Right ventricle myocardium inferior (tissue), 1 donor: ENCODE measurements at places on chromosomes 5 and 9. TPM values are rescaled to one million over a fixed set of nuclear protein-coding genes. Genes with fewer than 3 reads are reported as not detected.

GRCh38 chr5:28850320-28850921, 1812.0 kb upstream of the CDH9 start:
- no peak for DNase-seq

DNA sequence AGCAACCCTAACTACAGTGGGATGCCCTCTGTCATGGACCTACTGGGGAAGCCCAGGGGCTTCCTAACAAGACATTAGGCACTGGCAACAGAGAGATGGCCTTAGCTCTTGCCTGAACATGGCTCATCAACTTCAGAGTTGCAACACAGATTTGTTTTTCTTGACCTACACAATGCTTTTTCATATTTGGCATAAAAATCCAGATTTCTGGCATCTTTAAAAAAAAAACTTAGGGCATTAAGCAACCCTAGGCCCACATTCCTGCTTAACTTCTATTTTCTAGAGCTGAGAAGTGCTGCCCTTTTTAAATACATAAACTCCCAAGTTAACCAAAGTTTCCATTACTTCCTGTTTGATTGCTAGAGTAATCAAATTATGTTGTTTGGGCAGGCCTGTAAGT, 8.0 kb downstream of the GRIA1 start:
- DNase-seq, result no peak

DNA sequence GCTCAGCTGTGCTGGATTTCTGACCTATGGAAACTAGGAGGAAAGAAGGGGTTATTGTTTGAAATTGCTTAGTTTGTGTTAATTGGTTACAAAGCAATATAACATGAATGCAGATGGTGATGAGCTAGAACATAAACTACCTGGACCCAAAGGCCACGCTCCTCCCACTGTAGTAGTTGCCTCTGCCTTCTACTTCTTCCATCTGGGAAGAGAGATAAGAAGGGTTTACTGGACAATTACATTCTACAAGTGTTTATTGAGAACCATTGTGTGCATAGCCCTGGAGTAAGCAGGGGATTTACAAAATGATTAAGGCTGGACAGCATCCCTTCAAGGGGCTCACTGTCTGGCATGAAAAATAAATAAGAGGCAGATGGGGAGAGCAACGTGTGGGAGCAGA, 355.3 kb upstream of the TRPC7 start:
- no peak for DNase-seq

DNA sequence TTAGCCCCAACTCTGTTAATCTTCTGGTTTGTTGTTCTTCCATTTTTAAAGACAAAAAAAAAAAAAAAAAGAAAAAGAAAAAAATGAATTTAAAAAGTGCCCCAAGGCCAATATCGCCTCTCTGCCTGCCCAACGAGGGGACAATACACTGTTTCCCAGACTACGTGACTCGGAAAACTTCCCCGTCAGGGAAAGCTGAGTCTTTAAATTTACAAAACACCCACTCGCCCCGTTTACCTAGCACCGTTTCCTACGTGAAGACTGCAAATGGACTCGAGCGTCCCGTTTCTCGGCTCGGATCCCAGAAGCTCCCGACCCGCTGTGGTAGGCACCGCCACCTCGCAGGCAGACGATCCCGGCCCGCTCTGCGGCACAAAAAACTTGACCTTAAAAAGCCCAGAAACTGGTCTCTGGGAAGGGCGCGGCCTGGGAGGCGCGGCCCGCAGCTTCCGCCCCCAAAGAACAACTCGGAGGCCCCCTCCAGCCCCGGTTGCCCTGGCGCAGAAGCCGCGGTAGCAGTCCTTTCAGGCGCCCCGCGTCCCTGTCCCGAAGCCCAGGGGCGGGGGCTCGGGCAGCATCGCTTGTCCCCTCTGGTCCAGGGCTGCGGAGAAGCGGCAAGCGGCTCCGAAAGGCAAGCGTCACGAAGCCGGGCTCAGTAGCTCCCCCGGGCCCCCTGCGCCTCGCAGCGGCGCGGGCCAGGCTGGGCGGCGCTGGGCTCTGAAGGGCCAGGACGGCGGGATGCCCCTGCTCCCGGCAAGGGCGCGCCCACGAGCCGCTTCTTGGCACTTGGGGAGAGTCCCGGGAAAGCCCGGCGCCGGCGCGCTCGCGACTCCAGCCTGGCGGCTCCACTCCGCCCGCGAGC, at the start of gene GCNT4:
GCNT4 (minus strand) TSS at position 367 of the 862 bp plus-strand sequence. CDS start 22,521 bp downstream, outside the sequence.
- peak; percentile 67 for DNase-seq

DNA sequence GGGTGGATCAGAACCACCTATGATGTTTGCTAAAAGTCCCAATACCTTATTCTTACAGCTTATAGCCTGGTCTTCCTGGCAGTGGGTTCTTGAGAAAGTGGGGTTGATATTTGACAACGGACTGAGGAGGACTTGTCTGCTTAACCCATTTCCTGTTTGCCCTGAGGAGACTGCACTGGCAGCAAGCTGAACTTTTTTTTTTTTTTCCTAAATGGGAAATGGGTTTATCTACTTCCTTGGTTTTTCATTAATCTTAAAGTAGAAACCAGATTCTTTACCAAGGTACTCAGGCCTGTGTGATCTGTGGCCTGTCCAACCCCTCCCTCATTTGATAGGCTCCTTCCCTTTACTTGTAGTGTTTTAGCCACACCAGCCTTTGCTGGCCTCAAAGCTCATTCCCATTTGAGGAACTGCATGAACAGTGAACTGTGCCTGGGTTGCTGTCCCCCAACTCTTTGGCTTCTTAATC, 47.1 kb downstream of the C9orf57 start:
- no peak for DNase-seq

DNA sequence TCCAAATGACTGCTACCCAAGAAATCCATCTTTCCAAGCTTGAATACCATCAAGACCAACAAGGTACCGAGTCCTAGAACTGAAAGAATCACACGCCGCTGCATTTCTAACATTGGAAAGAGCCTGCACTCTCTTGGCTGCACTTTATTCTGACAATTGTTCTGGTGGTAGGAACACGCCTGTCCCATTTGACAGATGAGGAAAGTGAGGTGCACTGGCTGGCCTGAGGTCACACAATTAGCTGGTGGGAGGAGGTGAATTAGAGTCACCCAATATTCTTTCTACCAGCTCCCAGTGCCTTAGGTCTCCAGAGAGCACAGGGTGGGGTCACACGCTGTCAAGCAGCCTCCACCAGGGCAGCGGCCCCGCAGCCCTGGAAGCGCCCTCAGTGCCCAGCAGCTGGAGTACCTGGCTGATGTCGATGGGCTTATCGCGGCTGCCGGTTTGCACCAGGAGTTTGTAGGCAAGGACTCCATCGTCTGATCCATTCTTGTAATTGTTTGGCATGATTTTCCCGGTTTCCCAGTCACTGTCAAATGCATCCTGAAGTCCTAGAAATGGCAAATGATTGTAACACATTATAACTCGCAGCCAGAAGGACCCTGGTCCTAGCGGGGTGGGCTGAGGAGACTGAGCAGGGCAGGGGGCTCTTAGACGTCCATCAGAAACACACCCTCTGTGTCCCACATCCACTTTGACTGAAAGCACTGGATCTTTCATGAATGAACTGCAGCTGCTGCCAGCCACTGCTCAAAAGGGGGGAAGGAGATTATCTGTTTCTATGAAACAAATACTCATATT, 55.1 kb downstream of the PTCH1 start:
- DNase-seq, result no peak

- DNase-seq, result no peak
Measured at GRCh38 chr9:69771775-69772418, 12.1 kb upstream of the PTAR1 start.

GRCh38 chr9:107155244-107155817, 127.7 kb upstream of the RAD23B start:
- DNase-seq, result no peak

- DNase-seq, result no peak
Measured at GRCh38 chr5:171585981-171586380, 166.5 kb downstream of the FGF18 start.

DNA sequence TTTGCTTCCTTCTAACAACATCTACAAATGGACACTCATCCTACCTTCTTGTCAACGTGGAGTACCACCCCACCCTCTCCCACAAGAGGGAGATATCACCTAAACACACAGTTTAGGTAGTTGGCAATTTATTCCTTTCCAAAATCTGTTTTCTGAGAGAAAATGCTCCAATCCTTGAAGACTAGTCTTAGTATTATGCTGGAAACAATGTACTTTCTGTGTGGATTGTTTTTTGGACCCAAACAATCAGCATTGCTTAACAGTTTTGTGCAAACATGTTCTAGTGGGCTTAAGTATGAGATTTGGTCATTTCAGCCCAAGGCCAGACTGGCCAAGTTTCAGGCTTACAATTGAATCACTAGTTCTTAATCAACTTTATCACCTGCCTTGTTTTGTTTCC, 359.1 kb downstream of the ARHGEF28 start:
- no peak for DNase-seq

DNA sequence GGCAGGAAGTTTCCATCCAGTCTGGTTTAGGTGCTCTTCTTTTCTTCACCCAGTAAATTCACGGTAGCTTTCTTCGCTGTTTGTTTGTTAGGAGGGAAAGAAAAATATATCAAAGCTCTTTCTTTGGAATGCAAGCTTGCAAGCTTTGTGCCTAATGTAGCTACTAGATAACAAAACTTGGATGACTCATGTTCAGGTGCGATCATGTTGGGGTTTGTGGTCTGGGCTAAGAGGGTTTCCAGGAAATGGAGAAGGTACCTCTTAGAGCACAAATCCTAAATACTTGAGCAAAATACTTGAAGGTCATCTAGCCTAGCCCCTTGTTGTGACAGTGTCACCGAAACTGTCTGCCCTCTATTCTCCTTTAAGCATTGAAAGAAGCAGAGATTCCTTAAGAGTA, 17.7 kb downstream of the SRP19 start:
- DNase-seq, result no peak

DNA sequence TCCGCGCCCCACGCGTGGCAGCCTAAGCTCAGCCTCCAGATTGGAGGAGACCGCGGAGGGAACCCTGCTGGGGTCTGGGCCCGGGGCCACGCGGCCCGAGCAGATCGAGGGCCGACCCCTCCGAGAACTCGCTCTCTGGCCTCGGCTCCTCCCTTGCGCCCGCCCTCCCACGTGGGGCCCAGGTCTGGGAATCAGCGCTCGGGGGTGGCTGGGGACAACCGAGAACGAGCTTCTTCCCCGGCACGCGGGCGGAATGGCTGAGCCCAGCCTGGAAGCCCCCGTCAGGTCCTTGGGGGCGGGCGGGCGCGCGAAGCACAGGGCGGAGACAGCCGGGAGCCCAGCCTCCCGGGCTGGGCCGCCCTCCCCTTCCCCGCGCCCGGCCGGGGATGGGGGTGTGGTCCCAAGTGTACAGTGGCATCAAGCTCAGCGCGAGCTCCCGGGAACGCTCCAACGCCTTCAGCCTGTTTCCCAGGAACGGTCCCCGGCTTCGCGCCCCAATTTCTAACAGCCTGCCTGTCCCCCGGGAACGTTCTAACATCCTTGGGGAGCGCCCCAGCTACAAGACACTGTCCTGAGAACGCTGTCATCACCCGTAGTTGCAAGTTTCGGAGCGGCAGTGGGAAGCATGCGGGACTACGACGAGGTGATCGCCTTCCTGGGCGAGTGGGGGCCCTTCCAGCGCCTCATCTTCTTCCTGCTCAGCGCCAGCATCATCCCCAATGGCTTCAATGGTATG, at the start of gene SLC22A4:
SLC22A4 (plus strand) TSS at position 403 of the 736 bp plus-strand sequence; CDS start at position 626, 223 bp downstream.
- peak; percentile 95 for DNase-seq

- DNase-seq, result no peak
Measured at GRCh38 chr5:175671013-175671412, 13.1 kb downstream of the HRH2 start.

GRCh38 chr9:109467936-109468335, 30.2 kb downstream of the PTPN3 start:
- no peak for DNase-seq

DNA sequence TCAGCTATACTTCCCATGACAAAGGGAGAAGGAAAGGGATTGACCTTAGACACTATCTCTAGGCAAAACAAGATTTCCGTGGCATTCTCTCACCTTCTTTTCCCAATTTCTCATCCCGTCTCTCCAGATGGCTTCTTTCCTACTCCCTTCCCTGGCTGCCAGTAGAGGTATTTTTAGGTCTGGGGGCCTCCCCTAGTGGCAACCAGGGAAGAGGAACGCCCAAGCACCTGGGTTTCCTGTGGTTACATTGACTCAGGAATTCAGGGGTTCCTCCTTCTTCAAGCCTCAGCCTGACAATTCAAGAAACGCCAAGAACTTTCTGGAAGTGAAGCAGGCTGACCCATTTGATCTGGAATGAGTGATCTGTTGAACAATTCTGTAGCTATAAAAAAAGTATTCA, 111.5 kb upstream of the OSMR start:
- no peak for DNase-seq

GRCh38 chr9:105711867-105712266, 17.5 kb downstream of the TMEM38B start:
- DNase-seq, result peak; percentile 64

- no peak for DNase-seq
Measured at GRCh38 chr5:180072256-180072548, 643 bp upstream of the RNF130 start.

GRCh38 chr9:4148751-4149150, 151.1 kb downstream of the GLIS3 start:
- DNase-seq, result no peak

Gene PCDHGA10
- total RNA-seq, result 4.1 TPM

Gene ITK
- total RNA-seq, result 0.51 TPM

Gene UBE2QL1
- 21.9 TPM for total RNA-seq

Gene IGIP
- total RNA-seq, result 10.1 TPM

Gene SPATA31D4
- total RNA-seq, result not detected

Gene ARSI
- total RNA-seq, result 0.65 TPM

Gene PNPLA7
- total RNA-seq, result 9.8 TPM
